ENCODE measurements at places on chromosomes 7 and 10.

DNA sequence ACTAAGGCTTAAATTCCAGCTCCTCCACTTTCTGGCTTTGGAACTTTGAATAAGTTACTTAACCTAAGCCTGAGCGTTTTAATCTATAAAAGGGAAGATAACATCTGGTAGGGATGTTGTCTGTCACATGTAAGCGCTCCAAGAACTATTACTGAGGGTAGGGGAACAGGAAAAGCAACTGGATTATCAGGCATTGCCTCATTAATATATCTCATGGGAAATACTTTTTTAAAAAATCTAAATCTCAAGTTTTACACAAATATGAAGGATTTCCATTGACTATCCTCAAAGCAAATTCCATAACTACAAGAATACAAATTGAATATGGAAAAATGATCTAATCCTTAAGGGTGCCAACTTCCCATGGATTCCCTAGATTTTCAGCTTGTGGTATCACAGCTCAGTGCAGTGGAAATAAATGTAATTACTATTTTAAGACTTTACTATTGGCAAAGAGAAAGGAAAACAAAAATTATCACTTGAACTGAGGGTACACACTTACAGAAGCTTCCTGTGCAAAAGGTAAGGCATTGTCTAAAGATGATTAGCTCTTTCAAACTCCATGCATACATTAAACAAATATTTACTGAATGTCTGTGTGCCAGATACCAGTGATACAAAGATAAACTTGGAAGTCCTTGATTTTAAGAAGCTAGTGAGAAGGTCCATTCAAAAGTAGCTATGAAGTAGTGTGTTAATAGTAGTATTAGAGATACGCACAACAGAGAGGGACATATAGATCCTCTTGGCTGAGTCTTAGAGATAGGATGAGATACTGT is 38.4 kb downstream of the NT5C2 start:
- DNase-seq = peak; percentile 21

DNA sequence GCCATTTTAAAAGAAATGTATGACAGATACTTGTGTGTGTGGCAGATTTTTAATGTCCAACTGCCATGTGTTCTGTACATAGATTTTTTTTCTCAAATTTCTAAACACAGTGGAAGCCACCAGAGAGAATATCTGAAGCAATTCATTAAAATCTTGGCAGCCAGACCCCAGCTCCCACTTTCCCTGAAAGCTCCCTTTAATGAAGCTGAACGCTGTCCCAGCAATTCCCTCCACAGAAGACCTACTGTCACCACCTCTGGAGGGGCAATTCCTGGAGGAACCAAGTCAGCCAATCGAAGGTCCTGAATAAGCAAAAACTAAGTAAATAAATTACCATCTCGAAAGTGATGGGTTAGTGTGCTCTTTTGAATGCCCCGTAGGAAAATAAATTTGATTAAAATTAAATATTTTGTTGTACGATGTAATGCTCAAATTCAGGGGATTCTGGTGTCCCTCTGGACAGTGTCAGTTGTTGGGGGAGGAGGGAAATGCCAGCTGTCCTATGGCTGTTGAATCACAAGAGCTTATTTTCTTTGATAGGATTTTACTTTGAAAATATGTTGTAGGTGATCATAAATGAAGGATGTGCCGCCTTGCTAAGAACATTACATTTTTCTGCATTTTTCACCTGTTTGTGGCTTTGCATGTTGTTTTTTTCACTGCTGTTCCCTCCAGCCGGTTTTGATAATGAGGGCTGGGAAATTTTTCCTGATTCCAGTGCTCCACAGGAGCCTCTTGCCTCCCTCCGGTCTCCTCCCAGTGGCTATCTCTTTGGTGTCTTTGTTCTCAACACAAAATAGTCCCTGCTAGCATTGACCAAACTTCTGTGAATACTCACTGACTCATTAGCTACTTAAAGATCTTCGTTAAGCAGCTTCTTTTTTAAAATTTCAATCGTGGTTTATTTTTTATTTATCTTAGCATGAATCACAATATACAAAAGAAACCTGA is 9.2 kb upstream of the GSAP start:
- DNase-seq = peak; percentile 77

DNA sequence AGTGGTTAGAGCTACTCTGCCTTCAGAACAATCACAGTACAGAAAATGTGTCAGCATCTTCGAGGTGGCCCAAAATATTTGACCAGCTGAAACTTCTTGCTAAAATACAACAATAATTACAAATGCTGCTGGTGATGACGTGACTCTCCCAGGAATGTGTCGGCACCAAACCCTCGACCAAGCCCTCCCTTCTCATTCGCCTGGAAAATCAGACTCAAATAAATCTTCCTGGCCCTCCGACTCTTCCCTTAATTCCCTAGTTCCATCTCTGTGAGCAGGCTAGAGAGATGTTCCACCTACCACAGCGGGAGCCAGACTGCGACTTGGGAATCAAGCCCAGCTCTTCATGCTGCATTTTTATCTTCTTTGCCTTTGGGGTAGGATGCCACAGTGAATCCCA is 4.1 kb downstream of the PRSS2 start:
- DNase-seq = no peak

- DNase-seq = no peak
Measured at GRCh38 chr7:94687810-94688209, 31.9 kb upstream of the SGCE start.

DNA sequence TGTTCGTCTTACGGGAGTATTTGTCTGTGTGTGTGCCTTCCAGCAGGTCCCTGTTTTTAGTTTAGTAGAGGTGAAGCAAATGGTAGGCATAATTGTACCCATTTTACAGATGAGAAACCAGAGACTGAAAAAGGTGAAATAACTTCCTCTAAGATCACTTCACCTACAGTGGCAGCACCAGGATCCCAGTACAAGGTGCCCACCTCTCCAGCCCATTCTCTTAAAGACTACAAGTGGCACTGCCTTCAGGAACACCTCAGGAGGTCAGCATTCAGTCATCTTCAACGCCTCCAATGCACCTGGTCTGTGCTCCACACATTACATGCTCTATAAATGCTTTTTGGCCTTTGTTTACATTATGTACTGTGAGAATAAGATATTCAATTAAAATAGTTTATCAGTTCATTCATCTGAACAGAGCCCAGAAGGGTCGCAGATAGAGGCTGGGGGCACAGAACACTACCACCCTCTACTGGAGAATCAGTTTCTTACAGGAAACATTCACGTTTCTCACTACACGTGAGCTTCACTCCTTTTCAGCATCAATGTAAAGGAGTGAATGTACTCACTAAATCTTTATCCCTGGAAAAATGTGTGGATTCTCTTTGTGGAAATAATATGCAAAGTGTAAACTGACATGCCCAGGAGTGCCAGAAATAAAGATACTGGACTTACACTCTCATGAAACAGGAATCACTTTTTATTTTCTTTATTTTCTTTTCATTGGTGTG is 45.5 kb upstream of the ABLIM1 start:
- DNase-seq = peak; percentile 39

- DNase-seq = no peak
Measured at GRCh38 chr7:17677408-17677807, 262.9 kb downstream of the SNX13 start.

Data from neural progenitor cell (in vitro differentiated cells).